ENCODE measurements at places on chromosomes 2 and 18. TPM values are rescaled to one million over a fixed set of nuclear protein-coding genes. Genes with fewer than 3 reads are reported as not detected.

Gene IL1RL2
- 0.30 TPM for total RNA-seq

Gene KLHL41
- total RNA-seq, result not detected

Gene LRRC30
- total RNA-seq, result not detected

Gene HOXD8
- not detected for total RNA-seq

Gene GALR1
- not detected for total RNA-seq

Gene ZNF532
- 4.0 TPM for total RNA-seq

Gene CFC1
- total RNA-seq, result not detected

Gene SPDYA
- 1.8 TPM for total RNA-seq

Gene MYCN
- total RNA-seq, result not detected

Gene SERPINB3
- total RNA-seq, result not detected

Gene UGT1A10
- not detected for total RNA-seq

Gene SLC16A14
- total RNA-seq, result 0.79 TPM

Gene ALLC
- not detected for total RNA-seq

Gene PID1
- not detected for total RNA-seq

Gene OSR1
- not detected for total RNA-seq

Gene ENOSF1
- total RNA-seq, result 66.1 TPM

Gene PCARE
- not detected for total RNA-seq

Gene SFXN5
- 5.3 TPM for total RNA-seq

Gene TBR1
- not detected for total RNA-seq

Gene SOS1
- total RNA-seq, result 16.8 TPM

Gene CACNB4
- total RNA-seq, result 0.10 TPM

Gene ABCB11
- total RNA-seq, result not detected

Gene CXCR4
- 72.6 TPM for total RNA-seq

Gene REG1A
- not detected for total RNA-seq

Gene SLC38A11
- total RNA-seq, result not detected

Gene TDRD15
- not detected for total RNA-seq

Gene IL1R2
- total RNA-seq, result 10.5 TPM

Gene GPR55
- total RNA-seq, result 0.35 TPM

Gene SFT2D3
- total RNA-seq, result 3.1 TPM

Gene MTX2
- total RNA-seq, result 28.1 TPM

Gene C2orf78
- total RNA-seq, result not detected

Gene IL18RAP
- 11.2 TPM for total RNA-seq

Gene STAM2
- 9.6 TPM for total RNA-seq

Measured in activated naive CD4-positive, alpha-beta T cell treated with anti-CD3 and anti-CD28 coated beads for 36 hours (primary cell).